CD4-positive, alpha-beta T cell treated with Interleukin-4 for 1 hour (primary cell): ENCODE measurements at places on chromosomes 6 and 20.

DNA sequence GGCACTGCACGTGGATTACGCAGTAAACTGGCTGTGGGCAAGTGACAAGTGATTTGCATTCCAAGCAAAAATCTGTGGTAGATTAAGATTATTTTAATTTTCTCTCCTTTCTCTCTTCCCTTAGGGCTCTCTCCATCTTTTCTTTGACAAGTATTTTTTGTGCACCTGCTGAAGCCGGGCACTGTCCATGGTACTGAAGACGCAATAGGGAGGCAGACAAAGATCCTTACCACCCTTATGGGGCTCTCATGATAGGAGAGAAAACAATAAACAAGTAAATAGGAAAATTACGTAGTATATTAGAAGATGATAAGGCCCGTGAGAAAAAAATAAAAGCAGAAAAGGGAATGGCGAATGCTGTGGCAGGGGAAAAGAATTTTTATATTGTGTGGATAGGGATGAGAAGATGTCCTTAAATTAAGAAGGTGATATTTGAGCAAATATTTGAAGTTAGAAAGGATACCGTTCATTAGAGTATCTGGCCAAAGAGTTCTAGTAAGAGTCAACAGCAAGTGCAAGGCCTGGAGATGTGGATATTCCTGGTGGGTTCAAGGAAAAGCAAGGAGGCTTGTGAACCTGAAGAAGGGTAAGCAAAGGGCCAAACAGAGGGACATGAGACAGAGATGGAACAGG lies 146.0 kb downstream of the LAMP5 start:
- DNase-seq, result no peak

DNA sequence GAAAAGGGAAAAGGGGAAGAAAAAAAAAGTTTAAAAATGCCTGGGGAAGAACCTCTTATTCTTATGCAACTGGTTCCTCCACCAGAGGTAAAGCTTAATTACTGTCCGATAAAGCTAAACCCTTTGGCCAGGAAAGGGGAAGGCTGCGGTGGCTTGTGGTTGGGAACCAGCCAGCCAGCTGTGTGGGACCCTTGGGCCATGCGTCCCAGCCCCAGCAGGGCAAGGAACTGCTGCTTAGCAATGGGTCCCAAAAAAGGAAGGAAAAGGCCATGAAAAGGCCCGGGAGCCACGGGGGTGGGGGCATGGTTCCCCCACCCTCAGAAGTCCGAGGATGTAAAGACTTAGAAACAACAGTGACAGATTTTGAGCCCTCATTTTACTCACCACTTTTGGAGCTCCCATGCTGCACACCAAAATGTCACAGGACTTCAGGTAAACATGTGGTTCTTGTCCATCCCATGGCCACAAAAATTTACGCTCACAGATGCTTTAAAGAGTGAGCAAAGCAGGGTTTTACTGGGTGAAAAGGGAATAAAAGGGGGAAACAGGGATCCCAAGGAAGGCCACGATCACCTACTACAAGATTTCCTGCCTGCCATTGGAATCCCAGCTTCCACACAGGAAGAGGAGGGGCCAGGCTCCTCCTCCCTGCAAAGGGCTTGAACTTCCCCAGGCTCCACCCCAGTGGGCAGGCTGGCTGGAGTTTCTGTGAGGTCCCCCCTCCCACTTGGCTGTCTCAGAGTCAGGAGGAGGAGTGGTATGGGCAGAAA lies 1234.7 kb upstream of the GJE1 start:
- DNase-seq, result no peak

- no peak for DNase-seq
These were observed 236.9 kb downstream of the CD109 start for GRCh38 chr6:73932866-73933265.

- DNase-seq, result no peak
These were observed 143.2 kb downstream of the MBOAT1 start for GRCh38 chr6:20069021-20069522.

- no peak for DNase-seq
These were observed 111.4 kb upstream of the EMILIN3 start for GRCh38 chr20:41478026-41478425.

DNA sequence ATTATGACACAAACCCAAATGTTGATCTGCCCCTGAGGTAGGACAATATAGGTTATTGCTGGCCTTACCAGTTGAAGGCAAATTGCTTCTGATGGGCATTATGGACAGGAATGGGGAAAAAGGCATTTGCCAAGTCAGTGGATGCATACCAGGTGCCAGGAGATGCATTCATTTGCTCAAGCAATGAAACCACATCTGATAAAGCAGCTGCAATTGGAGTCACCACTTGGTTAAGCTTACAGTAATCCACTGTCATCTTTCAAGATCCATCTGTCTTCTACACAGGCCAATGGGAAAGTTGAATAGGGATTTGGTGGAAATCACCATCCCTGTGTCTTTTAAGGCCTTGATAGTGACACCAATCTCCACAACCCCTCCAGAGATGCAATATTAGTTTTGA lies 648.6 kb downstream of the COL12A1 start:
- DNase-seq, result no peak

- DNase-seq, result no peak
These were observed 50.0 kb upstream of the SUPT3H start for GRCh38 chr6:45427726-45428125.

DNA sequence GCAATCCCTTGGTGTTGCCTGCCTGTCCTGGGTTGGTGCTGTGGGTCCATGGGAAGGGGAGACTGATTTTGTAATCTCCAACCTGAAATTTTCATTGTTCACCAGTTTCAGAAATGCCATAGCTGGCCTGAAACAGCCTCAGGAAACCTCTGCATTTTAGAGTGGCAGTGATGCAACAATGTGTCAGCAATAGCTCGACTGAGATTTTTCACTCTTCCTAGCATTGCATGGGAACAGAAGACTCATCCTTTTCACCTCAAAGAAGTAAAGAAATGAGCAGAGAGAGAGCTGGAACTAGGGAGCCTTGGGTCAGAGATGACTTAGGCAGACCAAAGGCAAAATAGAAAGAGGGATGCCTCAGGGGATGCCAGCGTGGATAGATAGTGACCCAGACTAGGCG lies 23.7 kb upstream of the TMEM14A start:
- no peak for DNase-seq

- no peak for DNase-seq
These were observed 15.9 kb upstream of the CPNE1 start for GRCh38 chr20:35680452-35681183.

DNA sequence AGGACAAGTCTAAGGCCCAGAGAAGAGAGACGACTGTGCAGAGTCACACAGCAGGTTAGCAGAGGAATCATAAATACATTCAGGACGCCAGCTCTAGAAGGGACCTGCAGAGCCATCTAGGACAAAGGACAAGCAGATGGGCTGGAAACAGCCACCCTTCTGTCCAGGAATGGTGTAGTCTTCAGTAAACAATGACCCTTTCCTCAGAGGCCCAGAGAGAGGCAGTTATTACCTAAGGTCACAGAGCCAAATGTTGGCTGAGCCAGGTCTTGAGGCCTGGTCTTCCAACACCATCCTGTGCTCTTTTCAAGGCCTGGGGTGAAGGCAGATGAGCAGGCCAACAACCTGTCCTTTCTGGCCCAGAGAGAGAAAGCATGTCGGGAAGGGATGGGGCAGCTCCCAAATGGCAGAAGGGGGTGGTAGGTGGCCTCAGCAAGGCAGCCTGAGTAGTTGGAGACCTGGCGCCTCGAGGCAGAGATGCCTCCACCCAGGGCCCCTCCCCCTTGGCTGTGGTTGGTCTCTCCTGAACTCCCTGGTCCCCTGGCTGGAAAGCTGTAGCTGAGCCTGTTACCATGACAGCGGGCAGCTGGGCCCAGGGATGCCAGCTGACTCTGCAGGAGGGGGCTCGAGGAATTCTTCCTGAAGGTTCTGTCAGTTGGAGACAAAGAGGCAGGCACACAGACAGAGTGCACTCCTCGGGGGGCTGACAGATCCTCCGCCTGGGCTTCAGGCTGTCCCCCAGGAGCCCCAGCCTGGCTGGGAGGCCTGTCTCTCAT lies 24.8 kb downstream of the EPB41L1 start:
- no peak for DNase-seq

DNA sequence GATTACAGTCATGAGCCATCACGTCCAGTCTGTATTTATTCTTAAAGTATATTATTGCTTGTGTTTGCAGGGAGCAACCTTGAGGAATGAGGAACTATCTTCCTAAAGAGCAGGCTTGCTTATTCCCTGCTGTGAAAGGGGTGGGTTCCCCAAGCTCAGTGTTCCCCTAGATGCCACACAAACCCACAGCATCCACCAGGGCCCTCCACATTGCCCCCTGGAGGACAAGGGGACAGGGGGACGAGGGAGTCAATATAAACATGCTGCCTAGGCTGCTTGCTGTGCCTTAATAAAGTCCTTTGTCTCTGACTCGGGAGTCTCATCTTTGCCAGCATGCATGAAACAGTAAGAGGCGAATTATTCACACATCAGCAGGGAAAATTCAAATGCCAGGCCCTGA lies 8.0 kb upstream of the IDH3B start:
- no peak for DNase-seq

DNA sequence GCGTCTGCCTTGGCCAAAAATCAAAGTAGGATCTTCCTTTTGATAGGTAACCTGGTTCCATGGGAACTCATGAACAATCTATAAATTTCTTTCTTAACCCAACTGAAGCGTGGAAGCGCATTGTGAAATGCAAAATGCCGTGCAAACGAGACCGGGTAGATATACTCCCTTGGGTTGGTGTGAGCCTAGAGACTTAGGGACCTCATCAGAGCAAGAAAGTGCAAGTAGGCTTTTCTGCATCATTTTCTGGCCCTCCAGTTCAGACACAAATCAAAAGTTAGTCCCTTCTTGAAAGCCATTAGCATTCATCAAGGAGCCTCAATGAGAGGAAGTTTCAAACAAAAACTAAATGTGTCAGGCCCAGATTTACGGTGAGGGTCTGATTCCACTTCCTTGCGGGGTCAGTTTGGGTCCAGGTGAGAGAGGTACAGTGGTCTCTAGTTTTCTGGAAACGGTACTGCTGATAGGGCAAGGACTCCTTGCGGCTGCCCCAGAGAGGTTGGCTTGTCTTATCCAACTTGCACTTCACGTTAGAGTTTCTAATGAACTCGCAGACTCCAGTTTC lies 5.3 kb upstream of the ZNF184 start:
- DNase-seq, result no peak

- no peak for DNase-seq
These were observed 28.3 kb upstream of the SMIM29 start for GRCh38 chr6:34276881-34277762.

DNA sequence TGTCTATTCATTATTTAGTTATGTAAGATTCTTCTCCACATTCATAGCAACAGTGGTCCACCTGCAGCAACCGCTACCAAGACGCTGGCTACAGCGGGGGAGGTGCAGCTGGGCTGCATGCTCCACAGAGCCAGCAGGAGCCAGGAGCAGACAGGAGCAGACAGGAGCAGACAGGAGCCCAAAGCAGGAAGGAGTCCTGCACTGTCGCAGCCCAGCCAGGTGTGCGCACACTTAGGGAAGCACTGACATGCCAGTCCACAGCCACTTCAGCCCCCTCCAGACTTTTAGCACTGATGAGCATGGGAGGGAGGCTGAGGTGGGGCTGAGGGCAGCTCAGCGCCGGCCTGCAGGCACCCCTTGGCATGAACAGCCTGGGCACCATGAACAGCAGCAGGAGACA lies 19.6 kb downstream of the KIF16B start:
- DNase-seq, result no peak

DNA sequence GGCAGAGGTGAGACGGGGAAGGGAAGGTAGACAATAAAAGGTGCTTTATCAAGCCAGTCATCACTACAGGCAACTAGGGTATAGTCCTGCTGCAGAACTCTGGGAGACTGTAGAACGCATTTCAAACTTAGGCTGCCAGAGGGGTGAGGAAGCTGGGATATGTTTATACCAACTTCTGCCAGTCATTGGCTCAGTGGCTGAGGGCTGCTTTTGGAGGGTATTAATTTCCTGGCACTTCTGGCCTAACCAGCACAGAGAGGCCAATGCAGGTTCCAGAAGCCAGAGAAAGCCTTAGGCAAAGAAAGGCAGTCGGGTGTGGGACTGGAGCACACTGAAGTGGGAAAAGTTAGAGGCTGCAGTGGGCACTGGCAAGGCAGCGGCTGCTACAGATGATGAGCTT lies 3.9 kb upstream of the CPNE5 start:
- no peak for DNase-seq

DNA sequence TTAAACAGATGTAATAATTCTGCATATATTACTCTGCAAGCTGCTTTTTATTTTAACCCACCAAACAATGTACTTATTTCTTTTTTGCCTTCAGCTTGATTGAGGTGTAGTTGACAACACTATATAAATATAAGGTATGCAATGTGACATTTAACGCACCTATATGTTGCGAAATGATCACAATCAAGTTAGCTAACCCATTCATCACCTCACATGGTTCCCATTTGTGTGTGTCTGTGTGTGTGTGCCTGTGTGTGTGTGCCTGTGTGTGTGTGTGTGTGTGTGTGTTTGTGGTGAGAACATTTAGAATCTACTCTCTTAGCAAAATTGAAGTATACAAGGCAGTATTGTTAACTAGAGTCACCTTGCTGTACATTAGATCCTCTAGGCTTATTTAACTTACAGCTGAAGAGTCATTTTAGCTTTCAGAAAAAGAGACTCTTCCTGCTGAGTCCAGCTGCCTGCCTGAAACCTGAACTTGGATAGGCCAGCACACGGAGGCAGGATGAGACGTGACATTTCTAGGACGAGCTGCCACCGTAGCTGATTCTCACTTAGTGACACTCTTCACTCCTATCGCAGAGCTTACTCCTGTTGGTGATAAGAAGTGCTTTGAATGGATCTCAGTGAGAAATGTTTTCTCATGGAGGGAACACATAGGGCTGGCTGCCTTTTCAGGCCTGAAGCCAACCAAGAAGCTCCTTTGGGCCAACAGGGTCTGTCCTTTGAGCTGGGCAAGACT lies 126.5 kb upstream of the RIPOR2 start:
- no peak for DNase-seq

DNA sequence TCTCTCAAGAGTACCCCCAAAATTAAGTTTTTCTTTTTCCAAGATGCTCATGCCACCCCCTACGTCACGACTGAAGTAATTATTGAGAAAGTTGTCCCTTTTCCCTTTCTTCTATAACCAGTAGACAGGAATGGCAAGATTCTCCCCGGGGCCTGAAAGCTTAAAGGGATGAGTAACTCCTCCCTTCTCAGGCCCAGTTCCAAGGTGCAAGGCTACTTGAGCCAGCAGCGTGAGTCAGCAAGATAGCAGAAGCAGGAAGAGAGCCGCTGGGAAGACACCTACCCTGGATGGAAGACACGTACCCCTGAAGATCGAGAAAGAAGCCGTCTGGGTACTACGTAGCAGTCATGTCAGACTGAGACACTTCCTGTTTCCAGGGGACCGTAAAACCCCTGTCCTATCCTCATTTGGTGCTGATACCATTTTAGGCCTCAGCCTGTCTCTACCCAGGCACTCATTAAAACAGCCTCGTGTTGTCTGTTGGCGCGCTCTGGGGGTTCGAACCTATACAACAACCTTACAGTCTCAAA lies 241.0 kb downstream of the ADGRG6 start:
- DNase-seq, result no peak

GRCh38 chr6:20434766-20435165 lies 33.1 kb downstream of the E2F3 start:
- no peak for DNase-seq
